Astrocyte (in vitro differentiated cells and primary cell): ENCODE measurements at places on chromosomes 5 and 9. TPM values are rescaled to one million over a fixed set of nuclear protein-coding genes. Genes with fewer than 3 reads are reported as not detected.

The FLT4 gene
- 3.7 and 7.2 TPM in 2 replicates for total RNA-seq

The HRH2 gene
- total RNA-seq, result 1.7 and 1.9 TPM in 2 replicates

The PLCXD3 gene
- 0.55 and 1.6 TPM in 2 replicates for total RNA-seq

DNA sequence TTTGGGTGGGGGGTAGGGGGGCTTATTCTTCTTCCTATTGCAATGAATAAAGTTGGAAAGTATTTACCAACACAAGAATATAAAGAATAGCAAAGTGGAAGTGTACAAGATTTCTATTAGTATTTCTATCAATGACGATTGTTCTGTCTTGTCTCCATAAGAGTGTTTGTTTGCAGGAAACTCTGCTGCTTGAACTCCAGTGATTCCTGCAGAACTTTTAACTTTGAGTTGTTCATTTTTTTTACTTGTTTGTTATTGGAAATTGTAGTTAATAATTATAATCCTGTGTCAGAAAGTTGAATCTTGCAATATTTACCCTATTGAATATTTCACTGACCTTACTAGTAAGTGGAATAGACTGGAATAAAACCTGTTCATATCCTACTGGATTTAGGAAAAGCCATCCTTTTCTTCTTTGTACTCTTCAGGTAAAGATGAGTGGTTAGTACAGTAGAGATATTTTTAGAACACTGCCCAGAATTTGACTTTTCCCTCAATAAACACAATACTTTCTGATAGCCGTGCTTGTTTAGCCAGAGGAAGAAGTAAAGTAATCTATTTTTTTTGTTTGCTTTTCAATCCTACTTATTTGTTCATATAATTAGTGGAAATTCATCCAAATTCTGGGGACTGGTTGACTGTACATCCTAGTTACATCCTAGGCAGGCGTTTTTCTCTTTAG is 340.4 kb downstream of the TENT4A start:
- no peak for DNase-seq

DNA sequence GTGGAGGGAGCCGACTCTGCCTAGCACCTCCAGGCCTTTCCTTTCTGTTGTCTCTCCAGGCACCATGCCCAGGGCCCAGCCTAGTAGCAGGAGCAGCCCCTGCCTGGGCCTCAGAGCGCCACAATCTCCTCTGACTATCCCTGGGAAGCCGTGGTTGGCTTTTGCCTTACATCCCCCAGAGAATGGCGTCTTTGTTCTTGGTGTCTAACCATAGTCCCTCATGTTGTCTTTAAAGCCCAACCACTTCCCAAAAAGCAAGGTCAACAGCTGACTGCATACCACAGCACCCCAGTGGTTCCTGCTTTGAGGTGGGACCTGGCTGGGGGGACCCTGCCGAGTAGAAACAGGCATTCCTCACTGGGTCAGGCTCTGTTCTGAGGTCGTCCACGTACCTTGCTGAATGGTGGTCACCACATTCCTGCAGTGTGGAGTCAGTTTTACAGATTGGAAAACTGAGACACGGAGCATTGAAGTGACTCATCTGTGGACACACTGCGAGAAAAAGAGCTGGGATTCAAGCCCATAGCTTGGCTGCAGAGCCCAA is 13.7 kb upstream of the CERCAM start:
- DNase-seq, result peak; percentile 68

DNA sequence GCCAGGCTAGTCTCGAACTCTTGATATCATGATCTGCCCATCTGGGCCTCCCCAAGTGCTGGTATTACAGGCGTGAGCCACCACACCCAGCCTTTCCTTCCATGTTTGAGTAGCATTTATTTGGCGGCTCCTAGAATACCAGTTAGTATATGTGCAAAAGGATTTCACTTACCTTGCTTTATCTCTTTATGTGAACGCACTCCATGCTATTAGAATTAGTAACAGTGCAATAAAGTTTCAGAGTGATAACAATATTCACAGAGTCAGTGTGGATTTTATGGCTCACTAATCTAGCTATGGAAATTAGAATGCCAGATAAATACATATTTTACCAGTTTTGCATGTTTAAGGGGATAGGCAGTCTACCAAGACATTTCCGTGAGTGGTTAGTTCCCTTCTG is 74.4 kb upstream of the NIPBL start:
- no peak for DNase-seq

GRCh38 chr5:113163328-113163727 is 186.7 kb downstream of the DCP2 start:
- peak; percentile 62 for DNase-seq

DNA sequence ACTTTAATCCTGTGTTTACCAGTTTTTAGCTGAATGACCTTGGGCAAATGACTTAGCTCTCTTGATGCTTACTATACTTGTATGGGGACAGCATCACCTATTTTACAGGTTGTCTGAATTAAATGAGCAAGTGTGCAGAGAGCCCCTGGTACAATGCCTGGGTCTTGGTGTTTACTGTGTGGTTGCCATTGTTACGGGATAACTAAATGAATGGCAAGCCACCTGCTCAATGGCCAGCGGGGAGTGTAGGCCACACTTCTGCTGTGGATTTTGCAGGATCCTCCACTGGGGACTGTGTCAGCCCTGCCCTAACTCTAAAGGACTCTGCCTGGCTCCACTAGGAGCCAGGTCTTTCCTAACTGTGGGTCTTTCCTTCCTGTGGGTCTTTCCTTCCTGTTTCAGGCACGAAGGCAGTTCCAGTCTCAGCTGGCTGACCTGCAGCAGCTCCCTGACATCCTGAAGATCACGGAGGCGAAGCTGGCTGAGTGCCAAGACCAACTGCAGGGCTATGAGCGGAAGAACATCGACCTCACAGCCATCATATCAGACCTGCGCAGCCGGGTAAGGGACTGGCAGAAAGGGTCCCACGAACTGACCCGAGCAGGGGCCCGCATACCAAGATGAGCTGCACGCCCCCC is 10.3 kb upstream of the GLE1 start:
- DNase-seq, result no peak

DNA sequence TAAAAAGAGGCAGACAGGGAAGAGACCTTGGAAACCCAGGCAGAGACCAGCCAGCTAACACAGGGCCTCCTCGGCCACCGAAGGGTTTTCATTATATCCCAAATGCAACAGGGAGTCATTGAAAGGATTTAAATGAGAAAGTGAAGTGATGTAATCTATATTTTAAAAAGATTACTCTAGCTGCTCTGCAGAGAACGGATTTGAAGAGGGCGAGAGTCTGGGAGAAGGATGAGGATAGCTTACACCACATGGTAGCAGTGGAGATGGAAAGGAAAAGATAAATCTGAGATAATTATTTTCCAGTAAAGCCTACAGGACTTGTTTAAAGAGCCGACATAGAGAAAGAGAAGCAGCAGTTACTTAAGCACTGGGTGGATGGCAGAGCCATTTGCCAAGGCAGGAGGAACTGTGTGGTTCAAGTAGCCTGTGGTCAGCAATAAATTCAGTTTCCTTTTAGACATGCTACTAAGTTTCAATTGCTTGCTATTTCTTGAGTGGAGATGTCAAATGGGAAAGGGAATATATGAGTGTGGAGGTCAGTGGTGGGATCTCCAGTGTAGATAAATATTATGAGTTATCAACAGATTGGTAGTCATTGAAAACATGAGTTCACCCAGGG is 9.3 kb downstream of the FBN2 start:
- no peak for DNase-seq

DNA sequence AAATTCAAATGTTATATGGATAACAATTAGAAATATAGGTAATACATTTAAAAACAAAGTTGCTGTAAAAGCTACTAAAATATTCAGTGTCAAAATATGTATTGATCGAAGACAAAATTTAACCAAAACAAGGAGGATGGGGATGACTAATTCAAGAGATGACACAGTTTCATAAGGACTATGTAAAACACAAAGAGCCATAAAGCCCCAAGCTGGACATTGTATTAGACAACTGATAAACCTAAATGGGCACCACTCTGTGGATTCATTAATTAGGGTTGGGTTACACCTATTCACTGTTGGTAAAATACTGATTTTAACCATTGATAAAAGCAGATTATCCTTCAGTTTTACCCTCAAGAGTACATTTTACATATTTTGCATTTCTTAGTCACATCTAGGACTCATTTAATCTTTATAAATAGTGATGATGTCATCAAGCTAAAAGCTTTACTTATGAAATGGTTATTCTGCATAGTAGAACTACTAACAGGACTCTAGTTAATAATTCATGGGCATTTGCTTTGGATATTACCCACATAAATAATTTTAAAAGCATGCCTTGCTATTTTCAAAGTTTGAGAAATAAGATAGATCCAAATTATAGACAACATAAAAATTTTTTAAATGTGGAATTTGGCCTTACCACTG is 13.7 kb downstream of the TUT7 start:
- no peak for DNase-seq

- DNase-seq, result peak; percentile 54
Observed at GRCh38 chr9:21782205-21782604, 20.2 kb upstream of the MTAP start.

GRCh38 chr5:138354926-138355378 is 2.5 kb downstream of the KDM3B start:
- peak; percentile 82 for DNase-seq

DNA sequence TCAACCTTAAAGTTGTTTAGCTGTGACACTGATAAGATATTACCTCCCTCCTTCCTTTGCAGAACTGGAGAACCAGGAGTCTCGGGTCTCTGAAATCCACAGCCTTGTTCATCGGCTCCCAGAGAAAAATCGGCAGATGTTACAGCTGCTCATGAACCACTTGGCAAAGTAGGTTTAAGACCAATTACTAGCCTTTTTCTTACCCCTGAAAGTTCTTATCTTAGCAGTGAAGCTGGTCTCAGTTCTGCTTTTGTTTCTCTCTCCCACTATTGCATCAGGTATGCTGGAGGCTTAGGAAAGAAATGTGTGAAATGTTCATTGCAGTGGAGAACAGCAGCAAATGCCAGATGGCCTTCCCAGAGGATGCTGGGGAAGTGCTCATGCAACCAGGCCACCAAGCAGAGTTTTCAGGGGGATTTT is 287.4 kb downstream of the ARHGAP26 start:
- DNase-seq, result no peak

DNA sequence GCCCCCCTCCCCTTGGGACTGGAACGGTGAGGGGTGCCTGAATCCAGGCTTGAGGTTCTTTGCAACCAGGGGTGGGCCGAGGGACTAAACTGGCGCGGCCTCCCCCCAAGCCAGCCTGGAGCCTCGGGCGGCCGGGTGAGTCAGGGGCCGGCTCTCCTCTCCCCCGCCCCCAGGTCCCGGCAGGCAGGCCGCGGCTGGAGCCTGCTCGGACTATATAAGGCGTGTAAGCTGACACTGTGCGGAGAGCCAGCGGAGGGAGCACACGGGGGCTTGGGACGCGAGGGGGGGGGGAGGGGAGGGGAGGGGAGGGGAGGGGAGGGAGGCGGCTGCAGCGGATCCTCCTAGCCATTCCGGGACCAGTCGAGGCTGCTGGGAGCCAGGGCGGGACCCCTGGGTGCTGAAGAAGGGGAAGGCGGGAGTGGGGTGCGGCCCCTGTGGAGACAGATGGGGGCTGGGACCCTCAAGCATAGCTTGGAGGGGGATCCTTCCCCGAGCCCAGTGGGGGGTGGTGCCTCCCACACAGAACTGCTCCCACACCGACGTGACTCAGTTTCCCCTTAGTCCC is 595 bp downstream of the PDLIM7 start:
- DNase-seq, result peak; percentile 88
